ENCODE measurements at places on chromosomes 2 and 18.

DNA sequence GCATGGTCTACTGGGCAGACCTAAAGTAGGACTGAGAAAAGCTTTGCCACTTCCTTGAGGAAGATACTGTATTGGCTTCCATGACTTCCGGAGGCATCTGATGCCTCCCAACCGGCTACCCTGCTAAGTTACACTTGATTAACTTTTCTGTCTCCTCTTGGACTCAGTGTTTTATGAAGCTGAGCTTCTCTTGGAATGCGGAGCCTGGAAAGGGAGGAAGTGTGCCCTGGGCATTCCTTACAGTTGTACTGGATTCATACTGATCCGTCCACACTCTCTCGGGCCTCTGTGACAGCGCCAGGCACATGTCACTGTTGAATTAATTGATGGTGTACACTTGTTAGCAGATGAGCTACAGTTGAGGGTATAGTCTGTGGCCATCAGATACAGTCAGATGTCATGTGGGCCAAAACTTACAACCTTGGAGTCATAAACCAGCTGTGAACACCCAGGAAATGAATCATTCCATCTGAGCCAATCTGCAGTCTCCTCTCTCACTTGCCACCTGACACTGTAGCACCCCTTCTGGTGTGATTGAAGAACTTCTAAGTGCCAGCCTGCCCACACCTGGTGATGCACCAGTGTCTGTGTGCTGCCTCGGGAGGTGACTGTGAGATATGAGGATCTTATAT lies 122.5 kb downstream of the FHOD3 start:
- no peak for DNase-seq

DNA sequence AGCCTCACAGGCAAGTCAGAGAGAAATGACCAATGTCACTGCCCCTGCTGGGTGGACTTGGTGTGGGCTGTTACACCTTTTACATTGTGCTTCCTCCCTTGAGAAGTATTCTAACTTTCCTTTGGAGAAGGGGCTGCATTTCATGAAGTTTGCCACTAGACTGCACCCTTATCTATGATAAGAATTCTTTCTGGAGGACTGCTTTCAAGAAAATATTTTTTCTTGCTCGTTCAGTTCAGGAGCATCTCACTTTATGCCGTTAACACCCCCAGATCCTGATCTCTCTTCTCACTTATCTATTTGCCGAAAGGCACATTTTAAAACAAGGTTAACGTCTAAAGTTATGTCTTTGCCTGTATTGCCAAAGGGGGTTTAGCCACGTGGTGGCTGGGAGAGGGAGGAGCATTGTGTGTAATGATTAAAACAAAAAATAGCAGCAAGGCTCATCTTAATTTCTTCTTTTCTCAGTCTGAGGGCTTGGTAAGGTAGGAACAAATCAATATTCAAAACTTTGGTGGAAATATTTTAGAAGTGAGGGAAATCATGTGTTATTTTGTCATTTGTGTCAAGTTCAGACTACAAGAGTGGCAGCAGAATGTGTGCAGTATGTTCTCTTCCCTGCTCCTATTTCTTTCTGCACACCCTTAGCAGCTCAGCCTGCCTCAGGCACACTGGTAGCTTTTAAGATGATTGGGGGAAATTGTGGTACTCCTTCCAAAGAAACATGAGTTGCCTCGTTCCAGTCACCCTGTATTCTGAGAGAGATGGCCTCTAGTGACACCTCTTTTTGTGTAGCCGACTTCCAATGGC lies 1.6 kb upstream of the IGFBP5 start:
- no peak for DNase-seq

DNA sequence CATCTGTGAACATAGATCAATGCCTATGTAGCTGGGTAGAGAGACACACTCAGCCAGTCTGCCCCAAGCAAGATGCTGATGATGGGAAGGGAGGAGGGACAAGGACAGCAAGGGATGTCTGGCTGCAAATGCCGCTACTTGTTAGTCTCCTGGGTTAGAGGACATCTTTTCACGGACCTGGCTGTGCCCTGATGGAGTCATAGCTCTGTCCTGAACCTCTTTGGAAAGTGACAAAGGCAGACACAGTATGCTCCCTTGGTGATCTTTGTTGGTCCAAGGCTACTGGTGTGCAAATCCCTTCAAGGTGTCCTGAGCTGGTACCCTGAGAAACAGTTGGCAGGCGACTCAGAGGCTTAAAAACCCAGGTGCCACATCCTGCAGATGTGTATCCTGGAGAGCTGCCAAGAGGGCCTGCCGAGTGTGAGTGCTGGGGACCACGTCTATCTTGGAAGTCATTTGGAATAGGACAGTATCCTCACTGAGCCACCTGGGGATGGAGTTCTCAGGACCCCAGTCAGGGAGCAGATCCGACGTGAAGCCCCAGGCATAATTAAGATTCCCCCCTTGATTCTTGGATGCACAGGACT lies 10.8 kb downstream of the FOSL2 start:
- no peak for DNase-seq

DNA sequence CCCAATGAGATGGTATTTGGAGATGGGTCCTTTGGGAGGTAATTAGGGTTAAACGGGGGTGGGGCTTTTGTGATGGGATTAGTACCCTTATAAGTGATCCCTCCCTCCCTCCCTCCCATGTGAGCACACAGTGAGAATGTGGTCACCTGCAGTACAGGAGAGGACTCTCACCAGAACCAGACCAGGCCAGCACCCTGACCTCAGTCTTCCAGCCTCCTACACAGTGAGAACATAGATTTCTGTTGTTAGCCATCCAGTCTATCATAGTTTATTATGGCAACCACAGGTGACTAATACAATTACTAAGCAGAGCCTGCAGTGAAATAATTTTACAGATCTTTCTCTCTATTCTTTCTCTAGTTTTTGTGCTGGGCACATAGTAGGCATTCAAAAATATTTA lies 137.7 kb upstream of the PKDCC start:
- no peak for DNase-seq

DNA sequence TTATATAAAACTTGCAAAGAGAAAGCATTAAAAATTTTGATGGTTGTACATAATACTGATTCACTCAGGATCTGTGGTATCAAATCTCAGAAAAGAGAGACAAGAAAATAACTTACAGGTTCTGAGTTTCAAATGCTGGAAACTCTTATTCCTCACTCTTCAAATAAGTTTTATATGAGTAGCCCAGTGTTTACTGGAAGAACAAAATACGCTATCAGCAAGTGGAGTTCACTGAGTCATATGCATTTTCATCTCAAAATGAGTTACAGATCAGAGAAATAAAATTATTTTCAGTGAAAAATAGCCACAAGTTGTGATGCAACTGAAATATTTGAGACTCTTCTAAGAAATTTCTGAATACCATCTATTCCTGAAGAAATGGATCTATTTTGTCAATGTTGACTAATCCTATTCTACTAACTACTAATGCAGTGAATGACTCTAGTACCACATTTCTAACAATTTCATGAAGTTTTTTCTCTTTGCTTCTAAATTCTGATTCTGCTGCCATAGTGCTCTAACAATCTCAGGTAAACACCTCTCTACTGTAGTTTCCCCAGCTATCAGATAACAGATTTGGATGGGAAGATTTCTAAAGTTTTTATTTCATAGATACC lies 391.7 kb downstream of the ZEB2 start:
- DNase-seq: no peak

GRCh38 chr2:108363908-108364225 lies 13.9 kb upstream of the SULT1C4 start:
- no peak for DNase-seq

- DNase-seq: no peak
Measured at GRCh38 chr18:60027397-60027796, 127.6 kb downstream of the PMAIP1 start.

DNA sequence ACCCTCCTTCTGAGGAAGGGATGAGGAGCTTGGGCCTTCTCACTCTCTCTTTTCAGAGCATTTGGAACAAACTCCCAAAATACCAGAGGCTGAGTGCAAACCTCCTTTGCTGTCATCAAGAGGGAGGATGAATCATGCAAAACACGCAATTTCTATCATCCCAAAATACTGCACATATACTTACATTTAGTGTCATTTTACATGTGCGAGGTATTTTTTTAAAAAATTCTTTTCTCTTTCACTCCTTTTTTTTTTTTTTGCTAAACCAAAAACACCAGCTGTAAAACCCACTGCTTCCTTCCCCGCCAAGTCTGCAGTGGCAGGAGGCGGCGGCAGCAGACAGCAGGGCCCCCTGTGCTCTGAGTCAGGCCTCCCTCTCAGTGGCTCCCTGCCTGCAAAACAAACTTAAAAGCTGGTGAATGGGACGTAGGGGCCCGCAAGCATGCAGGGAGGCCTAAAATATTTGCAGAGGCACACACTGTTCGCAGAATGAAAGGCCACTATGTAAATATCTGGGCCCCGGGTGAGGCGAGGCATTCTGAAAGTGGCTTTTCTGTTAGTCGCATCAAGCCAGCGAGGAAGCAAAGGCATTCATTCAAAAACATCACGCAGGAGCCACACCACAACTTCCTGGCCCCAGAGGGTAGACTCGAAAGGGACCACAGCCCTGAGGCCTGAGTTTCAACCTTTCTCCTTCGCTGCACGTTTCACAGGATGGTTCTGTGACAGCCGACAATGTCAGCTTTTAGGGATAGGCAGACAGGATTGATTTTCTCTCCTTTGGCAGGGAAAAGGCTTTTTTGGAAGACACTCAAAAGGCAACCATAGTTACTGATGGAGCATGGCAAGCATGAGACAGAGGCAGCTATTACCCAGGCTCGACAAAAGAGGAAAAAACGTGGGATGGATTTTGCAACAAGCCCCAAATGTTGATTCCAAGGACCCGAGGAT lies 73.4 kb downstream of the ACTR2 start:
- DNase-seq: no peak

GRCh38 chr2:211654211-211654780 lies 884.3 kb downstream of the ERBB4 start:
- no peak for DNase-seq

- DNase-seq: no peak
Measured at GRCh38 chr2:173101687-173102086, 26.0 kb downstream of the MAP3K20 start.

DNA sequence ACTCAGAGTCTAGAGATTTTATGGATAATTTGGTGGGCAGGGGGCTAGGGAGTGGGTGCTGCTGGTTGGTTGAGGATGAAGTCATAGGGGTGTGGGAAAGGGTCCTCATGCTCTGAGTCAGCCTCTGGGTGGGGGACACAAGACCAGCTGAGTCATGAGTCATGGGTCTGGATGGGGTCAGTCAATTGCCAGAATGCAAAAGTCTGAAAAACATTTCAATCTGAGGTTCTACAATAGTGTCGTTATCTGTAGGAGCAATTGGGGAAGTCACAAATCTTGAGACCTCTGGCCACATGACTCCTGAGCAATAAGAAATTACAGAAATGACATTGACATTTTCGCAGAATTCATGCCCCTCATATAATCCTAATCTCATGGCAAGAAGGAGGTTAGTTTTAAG lies 15.1 kb downstream of the NMS start:
- no peak for DNase-seq

DNA sequence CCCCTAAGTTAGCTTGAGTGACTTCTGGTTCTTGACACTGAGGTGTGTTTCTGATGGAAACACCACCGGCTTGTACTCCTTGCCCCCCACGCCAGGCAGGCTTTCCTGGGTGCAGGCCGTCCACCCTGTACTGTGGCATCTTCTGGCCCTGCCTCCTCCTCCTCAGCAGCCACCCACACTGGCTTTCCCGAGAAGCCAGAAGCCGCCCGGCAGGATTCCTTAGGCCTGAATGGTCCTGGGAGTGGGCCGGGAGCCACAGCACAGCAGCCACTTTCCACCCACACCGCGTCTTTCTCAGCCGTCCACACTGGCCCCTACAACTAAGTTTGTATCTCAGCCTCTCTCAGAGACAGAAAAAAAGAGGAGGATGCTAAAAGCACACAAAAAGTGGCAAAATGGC lies 2.1 kb upstream of the HSBP1L1 start:
- DNase-seq: no peak

- DNase-seq: no peak
Measured at GRCh38 chr2:158048327-158048726, 53.3 kb upstream of the UPP2 start.

DNA sequence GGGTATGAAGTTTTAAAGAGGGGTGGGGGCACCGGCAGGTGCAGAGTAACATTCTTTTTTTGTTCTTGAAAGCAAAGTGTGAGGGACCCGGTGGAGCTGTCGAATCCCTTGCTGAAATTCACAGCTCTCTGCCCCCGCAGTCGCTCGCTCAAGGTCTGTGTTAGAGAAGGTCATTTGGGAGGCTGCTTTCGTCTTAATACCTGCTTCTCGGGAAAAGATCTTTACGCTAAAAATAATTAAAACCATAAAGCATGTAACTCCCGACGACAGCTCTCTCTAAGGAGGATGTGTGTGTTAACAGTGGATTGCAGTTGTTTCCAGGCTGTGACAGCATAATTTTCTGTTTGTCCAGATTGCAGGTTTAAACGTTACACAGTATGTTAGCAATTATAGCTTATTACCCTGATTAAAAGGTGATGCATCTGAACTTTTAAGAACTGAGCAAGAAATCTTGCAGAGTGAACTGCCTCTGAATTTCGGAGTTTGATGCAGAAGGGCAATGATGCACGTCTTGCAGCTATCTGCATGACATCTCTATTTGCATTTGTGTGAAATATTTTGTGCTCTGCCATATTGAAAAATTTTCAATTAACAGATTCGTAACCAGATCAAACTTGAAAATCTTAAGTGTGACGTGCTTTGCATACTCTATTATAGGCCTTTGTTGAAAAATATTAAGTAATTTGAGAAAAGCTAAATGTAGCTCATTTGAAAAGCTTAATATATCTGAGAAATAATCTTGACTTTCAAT lies 954 bp downstream of the RAPGEF4 start:
- DNase-seq: no peak

DNA sequence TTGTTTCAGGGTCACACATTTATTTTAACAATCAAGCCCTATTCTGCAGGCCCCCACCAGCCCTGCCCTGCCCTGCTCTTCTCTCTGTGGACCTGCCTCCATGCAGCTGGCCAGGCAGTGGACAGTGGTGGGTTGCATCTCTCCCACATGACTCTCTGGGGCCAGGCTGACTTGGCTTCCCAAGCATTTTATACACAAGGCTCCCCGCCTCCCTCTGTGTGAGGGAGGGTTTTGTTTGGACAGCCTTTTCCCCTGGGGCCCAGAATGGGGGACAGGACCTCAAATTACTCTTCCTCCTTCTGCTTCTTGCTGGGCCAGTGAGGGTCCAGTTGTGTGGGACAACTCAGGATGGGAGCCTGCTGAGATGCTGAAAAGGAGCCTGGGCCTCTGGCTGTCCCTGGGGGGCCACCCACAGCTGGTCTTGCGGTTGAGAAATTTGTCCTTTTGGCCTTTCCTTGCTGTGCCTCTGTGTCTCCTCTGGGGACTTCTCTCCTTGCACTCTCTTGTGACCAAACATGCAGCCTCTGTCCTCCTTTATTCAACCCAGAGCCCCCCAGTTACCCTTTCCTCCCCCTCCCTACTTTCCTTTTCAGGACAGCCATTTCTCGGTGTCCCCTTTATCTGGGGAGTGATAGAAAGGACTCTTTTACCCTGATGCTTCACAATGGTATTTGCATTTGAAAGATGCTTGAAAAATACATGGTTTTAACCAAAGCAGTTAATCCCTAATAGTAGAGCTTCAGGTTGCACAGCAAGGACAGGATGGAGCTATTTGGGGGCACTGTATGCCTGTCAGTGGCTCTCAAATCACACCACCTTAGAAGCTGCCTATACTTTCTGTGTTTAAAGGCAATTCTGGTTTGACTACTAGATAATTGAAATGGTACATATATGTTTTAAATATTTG lies 151.1 kb downstream of the FHOD3 start:
- DNase-seq: no peak

GRCh38 chr2:240280621-240281020 lies 140.2 kb upstream of the OTOS start:
- DNase-seq: no peak
